ENCODE measurements at places on chromosomes 2 and 18.

DNA sequence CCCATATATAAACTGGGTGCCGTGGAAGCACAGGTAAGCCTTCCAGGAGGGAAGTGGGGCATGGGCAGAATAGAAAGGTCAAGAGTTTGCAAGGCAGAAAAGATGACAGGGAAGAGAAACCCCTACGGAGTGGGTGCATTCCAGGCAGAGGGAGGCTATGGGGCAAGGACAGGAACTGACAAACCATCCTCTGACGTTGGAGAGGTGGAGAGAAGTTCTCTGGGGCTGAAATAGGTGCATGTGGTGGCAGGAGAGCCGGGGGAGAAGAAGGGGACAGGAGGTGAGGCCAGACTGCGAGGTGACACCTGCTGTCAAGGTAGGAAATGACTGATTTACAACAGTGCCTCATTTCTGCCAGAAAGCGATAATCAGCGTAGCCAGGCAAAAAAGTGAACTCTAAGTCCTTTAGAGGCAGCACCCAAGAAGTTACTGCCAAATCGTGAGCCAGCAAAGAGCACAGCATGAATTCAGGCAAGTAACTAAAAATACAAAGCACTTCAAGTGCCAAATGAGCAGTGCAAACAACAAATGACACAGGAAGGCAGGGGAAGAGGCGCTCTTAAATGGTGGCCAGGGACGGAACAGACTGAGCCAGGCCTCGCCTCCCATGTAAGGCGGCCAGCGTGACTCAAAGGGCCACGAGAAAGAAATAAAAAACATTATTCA is 113.3 kb upstream of the ACVR1C start:
- no peak for DNase-seq

GRCh38 chr2:62794791-62795190 is 89.3 kb downstream of the EHBP1 start:
- no peak for DNase-seq

DNA sequence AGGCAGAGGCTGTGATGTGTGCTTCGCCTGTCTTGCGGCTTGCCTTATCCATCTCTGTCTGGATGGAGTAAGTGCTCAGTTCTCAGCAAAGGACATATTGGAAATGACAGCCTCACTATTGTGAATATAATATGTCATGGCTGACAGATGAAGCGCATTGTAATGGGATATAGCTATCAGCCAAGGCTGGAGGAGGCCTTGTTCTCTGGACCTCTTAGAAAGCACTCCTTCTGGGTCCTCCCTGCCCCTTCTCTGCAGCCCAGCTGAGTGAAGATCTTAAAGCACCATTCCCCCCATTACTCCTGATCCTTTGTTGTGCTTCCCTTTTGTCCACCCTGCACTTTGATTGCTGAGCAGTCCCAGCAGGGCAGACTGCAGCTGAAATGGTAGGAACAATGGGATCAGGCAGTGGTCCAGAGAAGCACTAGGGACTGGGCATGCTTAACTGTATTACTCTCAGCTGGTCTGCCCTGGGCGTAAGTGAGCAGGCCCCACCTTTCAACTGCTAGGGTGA is 265.3 kb downstream of the SETBP1 start:
- DNase-seq: no peak

GRCh38 chr2:17086990-17087389 is 421.4 kb upstream of the CYRIA start:
- DNase-seq: no peak

DNA sequence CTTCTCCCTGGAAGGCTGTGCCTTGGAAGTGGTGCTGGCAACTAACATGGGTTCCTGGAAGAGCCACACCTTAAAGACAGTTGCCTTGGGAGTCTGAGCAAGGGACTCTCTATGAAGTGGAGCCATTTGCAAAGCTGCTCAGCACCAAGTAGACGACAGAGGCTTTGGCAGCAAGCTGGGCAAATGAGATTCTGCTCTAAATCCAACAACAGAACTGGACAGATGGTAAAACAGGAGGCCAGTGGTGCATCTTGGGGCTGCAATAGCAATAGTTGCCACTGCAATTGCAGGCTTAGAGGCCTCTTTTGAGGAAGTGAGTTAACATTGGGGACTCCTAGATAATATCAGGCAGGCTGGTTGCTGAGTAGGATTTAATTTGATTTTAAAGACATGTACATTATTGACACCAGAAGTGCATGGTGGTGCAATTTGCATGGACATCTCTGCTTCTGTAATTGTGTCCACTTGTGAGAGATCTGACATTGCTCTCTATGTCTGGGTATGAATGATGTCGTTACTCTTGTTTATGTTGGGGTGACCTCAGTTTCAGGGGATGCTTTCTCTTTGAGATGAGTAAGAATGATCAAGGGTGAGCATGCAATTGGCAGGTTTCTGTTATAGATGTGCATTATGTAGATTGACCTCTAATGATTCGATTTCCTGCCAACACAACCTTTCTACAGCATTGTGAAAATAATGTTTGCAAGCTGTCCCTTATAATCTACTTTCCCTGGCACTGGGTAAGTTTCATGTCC is 568.3 kb upstream of the MEX3C start:
- no peak for DNase-seq

- DNase-seq: no peak
These were observed 39.6 kb upstream of the GATA6 start for GRCh38 chr18:22129778-22130177.

GRCh38 chr2:233255151-233255550 is 3.7 kb downstream of the ATG16L1 start:
- no peak for DNase-seq

DNA sequence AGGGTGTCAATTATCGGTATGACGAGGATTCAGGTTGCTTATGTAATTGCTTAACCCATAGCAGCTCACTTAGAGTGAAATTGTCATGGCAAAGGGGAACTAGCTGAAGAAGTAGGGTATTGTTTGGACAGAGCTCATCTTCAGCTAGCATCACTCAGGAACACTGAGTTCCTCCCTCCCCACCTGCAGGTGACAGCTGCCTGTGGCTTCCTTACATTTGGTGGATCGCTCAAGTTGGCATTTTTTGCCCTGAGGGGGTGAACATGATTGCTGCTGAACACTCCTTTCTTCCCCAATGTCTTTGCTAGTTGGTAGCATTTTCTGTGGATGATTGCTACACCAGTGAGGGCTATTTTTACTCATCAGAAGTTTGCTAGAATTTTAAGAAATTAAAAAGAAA is 86.7 kb upstream of the THUMPD2 start:
- DNase-seq: no peak

DNA sequence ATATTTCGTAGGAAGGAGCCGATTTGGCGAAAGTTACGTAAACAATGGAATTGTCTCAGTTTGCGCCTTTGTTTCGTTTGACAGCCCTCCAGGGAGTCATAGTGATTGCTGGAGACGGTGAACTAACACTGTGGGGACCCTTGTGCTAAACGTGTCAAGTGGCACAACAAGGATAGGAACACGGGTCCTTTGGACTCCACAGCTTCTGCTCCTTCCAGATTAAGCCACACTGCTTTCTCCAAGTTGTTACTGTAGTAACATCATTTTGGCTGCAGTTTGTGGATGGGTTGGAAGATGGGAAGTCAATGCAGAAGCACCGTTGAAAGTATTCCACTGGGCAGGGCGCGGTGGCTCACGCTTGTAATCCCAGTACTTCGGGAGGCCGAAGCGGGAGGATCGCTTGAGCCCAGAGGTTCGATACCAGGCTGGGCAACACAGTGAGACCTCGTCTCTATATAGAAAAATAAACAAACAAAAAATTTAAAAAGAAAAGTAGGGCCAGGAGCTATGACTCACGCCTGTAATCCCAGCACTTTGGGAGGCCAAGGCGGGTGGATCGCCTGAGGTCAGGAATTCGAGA is 636 bp upstream of the IMMT start:
- no peak for DNase-seq

DNA sequence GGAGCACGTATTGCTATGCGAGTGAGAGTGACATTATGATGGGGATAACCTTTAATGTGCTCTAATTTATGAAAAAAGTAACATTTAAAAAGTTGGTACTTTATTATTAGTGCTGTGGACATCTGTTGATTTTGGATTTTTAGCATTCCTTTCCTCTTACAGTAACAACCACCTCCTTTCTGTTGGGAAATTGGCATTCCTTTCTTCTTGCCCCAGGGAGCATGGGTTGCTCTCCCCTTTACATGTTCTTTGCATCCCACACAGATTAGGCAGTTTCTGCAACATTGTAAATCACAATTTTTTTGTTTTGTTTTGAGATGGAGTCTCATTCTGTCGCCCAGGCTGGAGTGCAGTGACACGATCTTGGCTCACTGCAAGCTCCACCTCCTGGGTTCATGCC is 300.2 kb downstream of the LPIN1 start:
- DNase-seq: no peak

DNA sequence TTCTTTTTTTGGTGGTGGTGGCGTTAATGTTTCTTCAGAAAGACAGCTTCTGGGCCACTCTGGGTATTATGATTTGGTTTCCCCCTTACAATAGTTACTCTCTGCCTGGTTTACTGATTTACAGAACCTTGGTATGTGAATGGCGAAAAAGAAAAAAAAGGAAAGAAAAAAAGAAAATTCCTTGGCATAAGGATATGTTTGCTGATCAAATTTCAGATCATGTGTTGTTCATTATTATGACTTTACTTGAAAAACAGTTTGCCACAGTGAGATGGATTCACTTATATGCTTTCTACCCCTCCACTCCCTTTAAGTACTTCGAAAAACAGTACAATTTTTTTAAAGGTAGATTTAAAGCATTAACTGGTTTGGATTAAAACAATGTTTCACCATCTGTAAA is 21.0 kb downstream of the BCL11A start:
- no peak for DNase-seq

DNA sequence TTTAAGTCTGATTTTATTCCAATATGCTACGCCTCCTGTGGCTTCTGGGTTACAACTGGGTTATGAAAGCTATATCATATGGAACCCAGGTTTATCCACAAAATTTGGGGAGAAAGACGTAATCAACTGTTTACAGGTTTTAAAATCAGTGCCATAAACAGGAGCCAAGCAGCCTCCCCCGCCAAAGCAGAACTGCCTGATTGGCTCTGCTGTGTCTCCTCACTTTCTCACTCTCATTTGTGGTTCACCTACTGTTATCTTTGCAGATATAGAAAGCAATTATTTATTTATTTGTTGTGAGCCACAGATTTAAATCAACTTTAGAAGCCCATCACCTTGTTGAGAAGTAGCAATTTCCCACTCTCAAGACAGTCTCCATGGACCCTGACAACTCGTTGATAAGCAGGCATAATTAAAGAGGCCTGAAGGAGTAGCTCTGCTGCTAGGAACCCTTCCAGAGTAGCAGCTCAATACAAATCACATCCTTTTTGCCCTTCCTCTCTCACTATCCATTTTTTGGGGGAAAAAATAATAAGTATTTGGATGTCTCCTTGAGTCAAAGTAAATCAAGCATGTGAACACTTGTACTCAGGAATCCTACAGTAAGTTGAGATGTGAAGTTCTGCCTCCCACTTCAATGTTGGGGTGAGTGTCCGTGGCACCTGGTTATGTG is 191.0 kb upstream of the CCDC150 start:
- DNase-seq: no peak

DNA sequence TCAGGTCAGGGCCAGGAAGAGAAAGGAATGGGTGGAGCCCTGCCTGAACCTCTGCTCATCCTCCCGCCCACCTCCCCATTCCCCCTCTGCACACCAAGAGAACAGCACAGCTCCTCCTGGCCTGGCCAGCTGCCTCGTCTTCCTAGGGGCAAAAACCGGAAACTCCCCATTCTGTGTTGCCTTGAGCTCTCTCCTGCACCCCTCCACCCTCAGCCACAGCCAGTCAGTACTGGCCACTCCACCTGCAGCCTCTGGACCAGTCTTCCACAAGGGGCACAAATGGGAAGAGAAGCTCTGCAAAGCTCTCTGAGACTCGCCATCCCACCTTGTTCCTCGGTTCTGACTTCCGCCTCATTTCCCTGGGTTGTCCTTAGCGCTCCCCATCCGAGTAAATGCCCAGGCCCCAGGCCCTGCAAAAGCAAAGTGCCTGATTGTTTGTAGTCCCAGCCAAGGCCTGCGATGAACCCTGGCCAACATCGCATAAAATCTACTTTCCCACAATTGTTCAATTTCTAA is 39.3 kb upstream of the SLC35G4 start:
- no peak for DNase-seq

- no peak for DNase-seq
These were observed 4.3 kb downstream of the MRPS9 start for GRCh38 chr2:105042189-105042588.

DNA sequence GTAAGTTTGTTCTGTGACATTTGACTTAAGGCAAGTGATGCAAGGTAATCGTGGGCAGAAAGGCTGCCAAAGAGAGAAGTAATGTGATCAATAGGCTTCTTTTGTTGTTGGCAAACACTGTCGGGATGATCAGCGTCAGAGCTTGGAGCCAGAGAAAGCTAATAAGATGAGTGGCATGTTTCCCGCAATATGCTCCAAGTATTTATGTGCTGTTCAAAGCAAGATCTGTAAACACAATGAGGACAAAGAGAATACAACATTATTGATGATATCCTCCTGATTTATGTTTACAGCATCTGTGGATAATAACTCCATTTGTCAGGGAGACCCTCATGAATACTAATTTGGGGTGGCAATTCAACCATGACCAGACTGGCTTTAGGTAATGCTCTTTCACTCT is 603.3 kb downstream of the TDRD15 start:
- DNase-seq: no peak

GRCh38 chr2:55592130-55592529 is 25.3 kb downstream of the PPP4R3B start:
- no peak for DNase-seq

- no peak for DNase-seq
These were observed 443.5 kb upstream of the SLC14A2 start for GRCh38 chr18:45171679-45172191.

- peak; percentile 23 for DNase-seq
These were observed 48.9 kb downstream of the TSN start for GRCh38 chr2:121804340-121804739.

GRCh38 chr2:39567507-39567906 is 98.2 kb upstream of the TMEM178A start:
- DNase-seq: no peak

DNA sequence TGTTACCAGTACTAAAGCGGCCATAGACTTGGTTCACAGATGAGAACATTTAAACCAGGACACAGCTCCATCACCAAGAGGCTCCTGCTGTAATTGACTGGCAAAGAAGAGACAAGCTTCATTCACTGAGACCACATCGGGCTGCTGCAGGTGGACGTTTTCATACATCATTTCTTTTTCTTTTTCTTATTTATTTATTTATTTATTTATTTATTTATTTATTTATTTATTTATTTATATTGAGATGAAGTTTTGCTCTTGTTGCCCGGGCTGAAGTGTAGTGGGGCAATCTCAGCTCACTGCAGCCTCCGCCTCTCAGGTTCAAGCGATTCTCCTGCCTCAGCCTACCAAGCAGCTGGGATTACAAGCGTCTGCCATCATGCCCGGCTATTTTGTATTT is 33.6 kb upstream of the PDCL3 start:
- DNase-seq: no peak
